ENCODE measurements at places on chromosomes 11 and 22. TPM values are rescaled to one million over a fixed set of nuclear protein-coding genes. Genes with fewer than 3 reads are reported as not detected.
A peak's percentile ranks its signal among the peaks of the same experiment; 100 is the strongest.

DNA sequence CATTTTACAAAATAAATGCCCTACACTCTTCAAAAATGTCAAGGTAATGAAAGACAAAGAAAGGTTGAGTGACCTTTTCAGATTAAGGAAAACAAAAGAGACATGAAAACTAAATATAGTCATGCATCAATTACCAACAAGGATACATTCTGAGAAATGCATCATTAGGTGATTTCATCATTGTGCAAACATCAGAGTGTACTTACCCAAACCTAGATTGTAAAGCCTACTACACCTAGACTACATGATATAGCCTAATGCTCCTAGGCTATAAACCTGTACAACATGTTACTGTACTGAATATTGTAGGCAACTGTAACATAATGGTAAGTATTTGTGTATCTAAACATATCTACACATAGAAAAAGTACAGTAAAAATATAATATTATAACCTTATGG, 26.7 kb downstream of the INTS4 start:
- DNase-seq: no peak

DNA sequence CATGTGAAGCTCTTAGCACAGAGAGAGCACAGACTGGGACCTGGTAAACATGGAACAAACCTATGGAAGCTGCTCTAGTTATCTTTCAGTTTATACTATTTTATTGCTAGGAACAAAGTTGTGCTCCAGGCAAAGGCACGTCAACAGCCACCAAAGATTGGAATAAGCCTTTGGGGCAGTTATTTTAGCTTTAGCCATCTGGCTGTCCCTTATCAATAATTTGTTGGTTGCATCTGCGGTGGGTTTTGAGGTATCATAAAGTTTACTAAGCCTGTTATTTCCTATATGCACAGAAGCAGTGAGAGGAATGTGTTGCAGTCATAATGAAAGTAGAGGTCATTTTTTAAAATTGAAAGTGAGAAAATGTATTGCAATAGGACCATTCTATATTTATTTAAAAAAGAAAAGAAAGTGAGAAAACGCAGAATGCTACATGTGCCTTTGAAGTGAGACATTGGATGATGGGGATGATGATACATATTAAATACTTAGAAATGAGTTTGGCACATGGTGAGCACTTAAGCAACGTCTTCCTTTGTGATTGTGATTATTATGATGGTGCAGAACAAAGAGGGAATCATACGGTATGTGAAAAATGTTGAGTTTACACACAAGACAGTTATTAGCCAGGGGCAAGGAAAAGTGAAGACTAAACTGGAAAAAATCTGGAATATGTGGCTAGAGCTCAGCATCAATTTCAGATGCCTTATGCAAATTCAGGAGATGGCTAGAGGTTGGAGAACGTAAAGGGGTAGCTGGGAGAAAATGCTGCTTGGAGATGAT, 58.3 kb downstream of the PRR5L start:
- no peak for DNase-seq

GRCh38 chr22:30182815-30183214, 63.7 kb downstream of the LIF start:
- DNase-seq: no peak

DNA sequence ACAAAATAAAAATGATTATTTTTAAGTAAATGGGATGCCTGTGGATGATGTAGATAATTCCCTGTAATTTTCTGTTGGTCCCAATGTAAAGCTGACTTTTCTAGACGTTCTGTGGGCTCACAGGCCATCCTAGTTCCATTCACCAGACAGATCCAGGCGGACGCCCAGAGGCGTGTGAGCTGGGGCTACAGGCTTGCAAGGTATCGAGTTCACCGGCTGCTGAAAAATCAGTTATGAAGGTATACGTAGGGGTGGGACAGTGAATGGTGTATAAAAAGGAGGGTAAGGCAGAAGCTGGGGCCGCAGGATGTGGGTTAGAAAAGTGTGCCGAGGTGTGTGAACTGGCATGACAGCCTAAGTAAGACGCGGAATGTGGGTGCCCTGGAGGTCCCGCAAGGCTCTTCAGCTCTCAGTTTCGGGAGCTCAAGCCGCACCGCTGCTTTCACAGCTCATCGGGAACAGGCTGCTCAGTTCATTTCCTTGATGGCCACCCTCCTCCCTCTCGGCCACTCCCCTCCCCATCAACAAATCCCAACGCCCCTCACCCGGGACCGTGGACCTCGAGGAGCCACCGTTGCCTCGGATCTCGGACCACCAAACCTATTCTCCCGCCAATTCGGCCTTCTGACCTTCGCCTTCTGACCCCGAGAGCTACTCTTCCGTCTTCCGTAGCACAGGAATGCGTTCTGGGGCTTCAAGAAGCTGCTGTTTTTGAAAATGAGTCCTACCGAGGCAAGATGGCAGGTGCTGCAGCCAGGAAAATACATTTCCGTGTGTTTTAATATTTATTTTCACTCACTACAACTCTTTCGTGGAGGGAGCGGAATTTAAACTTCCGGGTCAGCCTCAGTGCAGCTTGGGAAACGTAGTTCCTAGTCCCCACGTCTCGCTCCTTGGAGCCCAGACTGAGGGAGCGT, at the start of gene XNDC1N:
Gene XNDC1N, minus strand, starts transcription at position 775 of the 917 bp plus-strand sequence. CDS start 5,241 bp downstream, outside the sequence.
- DNase-seq: peak; percentile 96

DNA sequence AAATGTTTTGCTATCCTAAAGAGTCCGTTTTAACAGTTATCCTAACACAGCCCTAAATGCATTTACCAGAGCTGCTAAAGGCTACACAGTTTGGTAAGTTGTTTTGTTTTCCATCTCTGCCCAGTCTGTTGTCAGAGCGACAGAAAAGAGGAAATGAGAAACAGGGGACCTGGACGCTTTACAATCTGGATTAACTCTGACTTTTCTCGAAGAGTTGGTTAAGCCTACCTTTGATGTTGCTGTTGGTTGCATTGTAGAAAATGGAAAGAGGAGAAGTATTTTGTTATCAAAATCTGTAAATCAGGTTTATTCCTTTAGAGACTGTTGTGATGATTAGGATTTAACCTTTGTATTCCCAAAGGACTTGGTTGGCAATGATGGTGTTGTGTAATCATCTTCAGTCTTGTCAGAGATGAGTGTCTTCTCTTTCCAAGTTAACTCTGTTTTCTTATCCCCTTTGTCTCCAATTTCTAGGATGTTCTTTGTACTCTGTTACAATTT, 481 bp downstream of the ANGPTL5 start:
- peak; percentile 85 for DNase-seq

DNA sequence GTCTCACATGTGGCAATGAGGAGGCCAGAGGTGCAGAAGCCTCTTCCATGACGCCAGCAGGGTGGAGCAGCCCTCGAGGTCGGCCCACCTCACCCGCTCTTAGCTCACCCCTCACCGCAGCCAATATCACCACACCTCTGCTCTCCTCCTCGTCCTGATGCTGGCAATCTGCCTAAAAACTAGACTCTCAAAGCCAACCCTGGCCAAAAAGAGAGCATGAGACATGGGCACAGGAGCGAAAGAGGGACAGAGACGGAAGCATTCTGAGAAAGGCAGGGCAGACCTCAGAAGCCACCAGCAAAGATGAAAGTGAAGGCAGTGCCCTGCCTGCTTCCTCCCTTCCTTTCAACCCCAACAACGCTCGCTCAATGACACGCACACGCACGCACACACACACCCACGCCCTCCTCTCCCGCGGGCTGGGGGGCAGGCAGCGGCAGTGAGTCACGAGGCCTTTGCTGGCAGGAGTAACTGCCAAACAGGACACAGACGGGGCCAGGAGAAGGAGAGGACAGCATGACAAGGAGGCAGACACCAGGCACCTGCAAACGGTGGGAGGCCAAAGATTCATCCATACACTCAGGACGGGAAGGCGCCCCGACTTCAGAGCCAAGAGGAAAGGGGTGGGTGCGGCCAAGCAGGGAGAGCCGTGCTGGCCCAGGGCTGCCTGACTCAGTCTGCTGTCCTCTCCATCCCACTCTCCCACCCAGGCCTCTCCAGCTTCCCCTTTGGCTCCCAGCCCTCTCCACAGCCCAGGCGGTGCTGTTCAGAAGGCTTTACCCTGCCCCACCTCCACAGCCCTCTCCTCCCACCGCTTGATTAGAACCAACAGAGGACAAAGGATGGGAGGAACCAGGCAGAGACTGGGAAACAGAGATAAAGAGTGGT, 11.4 kb downstream of the IGSF9B start:
- peak; percentile 39 for DNase-seq

- no peak for DNase-seq
These were observed 145.7 kb downstream of the TENM4 start for GRCh38 chr11:79294845-79295731.

GRCh38 chr11:125272821-125273220, 108.3 kb downstream of the PKNOX2 start:
- no peak for DNase-seq

- DNase-seq: peak; percentile 26
These were observed 866 bp upstream of the SELENOO start for GRCh38 chr22:50199829-50200460.

GRCh38 chr11:57325735-57326048, 940 bp upstream of the TNKS1BP1 start:
- peak; percentile 71 for DNase-seq

DNA sequence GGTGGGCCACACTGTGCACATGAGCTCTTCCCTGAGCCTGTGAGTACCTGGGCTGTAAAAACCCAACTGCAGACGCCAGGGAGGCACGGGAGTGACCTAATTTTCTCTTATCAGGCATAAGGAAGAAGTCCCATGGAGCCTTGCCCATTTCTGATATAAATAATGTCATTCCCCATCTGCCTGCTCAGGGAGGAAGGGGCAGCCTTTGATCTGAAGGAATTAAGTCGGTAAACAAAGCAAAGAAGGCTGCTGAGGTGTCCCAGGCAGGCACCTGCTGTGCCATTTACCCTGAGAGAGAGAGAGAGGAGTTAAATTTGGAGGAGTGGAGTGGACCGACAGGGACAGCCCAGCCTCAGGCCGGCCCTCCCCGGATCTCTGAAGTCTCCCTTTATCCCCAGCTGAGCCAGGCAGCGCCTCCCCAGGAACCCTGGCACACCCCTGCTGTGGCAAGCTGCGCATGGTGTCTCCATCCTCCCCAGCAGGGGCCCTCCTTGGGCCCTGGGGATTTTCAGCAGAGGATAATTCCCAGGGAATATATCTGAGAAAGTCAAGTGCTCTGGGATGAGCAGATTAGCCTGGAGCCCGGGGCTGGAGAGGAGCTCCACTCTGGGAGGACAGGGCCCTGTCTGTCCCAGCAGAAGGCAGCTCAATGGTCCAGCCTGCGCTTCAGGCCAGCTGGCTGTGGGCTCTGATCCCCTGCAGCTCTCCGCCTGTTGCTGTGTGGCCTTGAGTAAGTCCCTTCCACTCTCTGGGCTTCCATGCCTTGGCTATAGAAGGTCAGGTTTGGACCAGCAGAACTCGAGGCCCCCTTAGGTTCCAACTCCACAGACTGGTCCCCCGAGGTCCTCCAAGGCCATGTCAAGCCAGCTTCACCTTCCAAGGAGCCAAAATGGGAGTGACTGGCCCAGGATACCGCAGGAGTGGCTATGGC, 17.5 kb upstream of the CABP7 start:
- DNase-seq: peak; percentile 51

GRCh38 chr11:108944471-108945178, 279.8 kb downstream of the DDX10 start:
- no peak for DNase-seq

DNA sequence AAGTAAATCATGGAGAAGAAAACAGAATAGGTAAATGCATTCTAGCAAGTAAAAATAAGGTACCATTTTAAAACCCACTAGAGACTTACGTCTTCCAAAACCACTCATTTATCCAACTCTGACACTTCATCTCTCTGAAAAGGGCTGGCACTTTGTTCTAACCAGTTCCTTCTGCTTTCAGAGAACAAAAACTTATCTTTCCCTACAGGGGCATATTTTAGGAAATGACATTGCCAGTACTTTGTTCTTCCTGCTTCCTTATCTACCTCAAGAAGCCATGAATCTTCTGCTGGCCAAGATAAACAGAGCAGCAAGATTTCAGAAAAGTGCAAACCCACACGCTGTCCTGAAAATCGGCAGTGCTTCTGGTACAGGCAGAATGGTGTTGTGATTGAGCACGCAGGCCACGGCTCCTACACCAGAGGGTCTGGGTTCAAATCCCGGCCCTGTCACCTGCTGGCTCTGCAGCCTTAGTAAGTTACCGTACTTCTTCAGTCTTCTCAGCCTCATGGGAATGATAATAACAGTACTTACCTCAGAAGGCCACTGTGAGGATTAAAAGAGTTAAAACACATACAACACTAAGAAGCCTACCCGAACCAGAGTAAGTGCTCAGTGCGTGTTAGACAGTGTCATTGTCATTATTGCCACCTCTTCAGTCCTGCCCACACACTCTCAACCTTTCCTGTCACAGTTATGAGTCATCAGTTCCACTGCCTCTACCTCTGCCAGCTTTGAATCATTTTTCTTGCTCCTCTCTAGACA, 11.0 kb downstream of the MPZL3 start:
- DNase-seq: peak; percentile 95

DNA sequence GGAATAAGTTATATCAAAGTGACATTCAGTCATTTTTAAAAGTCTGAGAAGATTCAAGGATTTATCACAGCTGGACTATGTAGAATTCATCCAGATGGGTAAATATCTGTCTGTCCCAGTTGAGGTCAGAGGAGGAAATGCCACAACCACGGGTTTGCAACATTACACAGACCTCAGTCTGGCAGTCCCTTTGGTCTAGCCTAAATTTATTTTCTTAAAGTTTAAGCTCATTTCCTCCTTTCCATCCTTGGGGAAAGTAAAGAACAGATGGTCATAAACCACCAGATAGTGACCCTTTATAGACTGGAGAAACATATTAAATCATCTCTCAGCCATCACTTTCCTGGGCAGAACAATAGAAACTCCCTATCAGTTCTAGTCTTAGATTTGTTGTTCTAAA, 238.4 kb upstream of the DDI1 start:
- no peak for DNase-seq

- DNase-seq: no peak
These were observed 45.9 kb downstream of the CKAP5 start for GRCh38 chr11:46800177-46800576.

GRCh38 chr11:16606784-16607674, 131.4 kb upstream of the C11orf58 start:
- DNase-seq: no peak

DNA sequence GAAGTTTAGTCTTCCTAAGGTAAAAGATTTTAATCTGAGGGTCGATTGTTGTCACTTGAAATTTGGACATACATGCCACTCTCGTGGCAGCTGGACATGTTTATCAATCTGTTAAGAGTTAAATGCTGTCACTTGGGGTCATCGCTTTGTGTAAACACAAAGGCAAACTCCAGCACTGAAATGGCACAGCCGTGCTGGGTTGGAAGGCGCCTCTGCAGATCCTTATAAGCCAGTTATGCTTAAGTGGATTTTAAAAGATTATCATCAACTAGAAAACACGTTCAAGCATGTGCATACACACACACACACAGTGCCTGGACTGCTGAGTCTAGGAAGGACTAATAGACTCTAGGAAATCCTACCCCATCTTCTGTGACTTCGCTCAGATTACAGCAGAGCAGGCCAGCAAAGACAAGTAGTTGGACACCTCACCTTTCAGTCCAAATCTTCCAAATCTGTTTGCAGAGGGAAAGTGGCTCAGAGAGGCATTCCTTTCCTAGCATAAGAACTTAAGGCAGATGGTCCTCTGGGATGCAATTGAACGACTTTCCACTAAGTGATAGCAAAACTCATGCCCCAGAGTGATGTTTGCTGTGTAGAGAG, 83.7 kb downstream of the CACNG2 start:
- DNase-seq: no peak

- DNase-seq: no peak
These were observed 9.4 kb downstream of the EHD1 start for GRCh38 chr11:64868904-64869570.

- DNase-seq: no peak
These were observed 22.5 kb upstream of the SHISAL1 start for GRCh38 chr22:44335066-44335839.

Gene KRTAP5-11
- total RNA-seq: not detected

Gene SLC22A25
- total RNA-seq: not detected

Gene VSIG10L2
- total RNA-seq: 0.08 TPM

Gene LMNTD2
- 6.9 TPM for total RNA-seq

Gene DDIAS
- total RNA-seq: 5.7 TPM

Gene MIOX
- not detected for total RNA-seq
